ENCODE measurements at places on chromosomes 7 and 10. TPM values are rescaled to one million over a fixed set of nuclear protein-coding genes. Genes with fewer than 3 reads are reported as not detected.

Gene CAPZA2
- polyA plus RNA-seq, result 159 TPM

Gene FAM24B
- polyA plus RNA-seq, result 7.0 TPM

Gene VKORC1L1
- polyA plus RNA-seq, result 44.8 TPM

Gene LIPK
- polyA plus RNA-seq, result not detected

Gene EEPD1
- 17.8 TPM for polyA plus RNA-seq

Gene MACC1
- 9.8 TPM for polyA plus RNA-seq

Gene CALML3
- polyA plus RNA-seq, result 0.55 TPM

- DNase-seq, result no peak
Observed at GRCh38 chr10:117621196-117621595, 78.7 kb downstream of the EMX2 start.

DNA sequence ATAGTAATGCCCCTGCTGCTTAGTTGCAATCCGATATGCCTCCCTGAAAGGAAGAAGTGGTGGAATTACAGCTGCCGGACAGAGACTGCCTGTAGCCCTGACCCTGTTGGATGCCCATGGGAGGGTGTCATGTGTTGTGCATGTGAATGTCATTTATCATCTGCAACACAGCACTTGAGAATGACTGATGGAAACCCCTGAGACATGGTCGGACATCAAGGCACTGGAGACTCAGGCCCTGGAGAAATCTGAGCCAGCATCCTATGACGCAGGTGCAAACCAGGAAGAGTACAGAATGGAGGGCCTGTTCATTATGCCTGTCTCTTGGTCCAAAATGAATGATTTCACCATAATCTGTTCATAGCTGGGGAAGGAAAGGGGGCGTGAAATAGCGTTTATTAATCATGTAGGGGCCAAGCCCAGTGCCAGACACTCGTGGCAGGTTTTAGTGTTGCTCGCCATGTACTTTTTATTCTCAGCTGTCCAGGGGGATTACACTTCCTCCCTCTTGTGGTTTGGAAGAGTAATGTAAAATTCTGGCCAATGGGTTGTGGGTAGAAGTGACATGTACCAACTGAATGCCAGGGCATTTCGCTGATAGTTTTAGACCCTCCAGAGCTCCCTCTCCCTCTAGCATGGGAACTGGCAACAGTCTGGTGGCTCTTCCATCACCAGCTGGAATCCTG is 23.0 kb upstream of the LEP start:
- DNase-seq, result no peak

DNA sequence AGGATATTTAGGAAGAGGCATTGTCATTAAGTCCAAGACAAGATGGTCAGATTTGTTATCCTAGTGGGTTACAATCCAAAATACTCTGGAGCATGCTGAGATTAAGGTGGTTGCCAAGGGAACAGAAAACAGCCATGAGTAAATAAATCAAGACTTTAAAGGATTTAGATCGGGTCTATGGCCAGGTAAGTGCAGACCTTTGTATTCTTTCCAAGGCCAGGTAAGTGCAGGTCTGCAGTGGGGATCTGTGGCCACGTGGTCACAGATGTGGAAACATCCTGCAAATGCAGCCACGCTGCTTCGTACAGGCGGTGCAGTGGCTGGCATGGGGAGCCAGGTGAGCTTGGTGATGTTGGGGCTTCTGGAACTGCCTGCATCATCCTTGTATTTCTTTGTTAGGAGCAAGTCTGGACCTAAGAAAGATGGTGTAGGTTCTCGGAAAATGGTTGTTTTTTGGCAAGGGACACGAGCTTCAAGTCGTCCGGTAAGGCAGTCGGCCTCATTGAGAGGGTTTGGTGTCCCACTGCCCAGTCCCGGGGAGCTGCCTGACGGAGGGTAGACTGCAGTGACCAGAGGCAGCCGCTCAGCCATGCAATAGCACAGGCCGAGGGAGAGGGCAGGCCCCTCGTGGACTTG is 21.8 kb downstream of the ZNF775 start:
- no peak for DNase-seq

Measured in right lung (tissue), 10 donors.